ENCODE measurements at places on chromosomes 2 and 18.
A peak's percentile ranks its signal among the peaks of the same experiment; 100 is the strongest.

DNA sequence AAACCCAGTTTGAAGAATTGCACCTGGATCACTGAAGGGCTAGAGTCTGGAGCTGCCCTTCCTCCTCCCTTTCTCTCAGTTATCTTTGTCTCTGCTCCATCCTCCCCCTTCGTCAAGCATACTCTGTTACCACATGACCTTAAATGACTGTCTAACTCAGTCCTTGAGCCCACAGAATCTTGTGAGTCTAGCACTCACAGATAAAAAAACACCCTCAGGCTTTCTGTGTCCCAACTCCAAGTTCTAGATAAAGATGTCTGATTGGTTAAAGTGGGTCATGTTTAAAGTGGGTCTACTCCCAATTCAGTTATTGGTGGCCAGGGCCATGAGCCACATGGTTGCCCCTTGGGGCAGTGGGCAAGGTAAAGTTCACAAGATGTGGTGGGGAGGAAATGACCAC lies 53.5 kb upstream of the CYP1B1 start:
- DNase-seq = no peak

GRCh38 chr2:140891614-140892212 lies 1239.1 kb downstream of the LRP1B start:
- no peak for DNase-seq

DNA sequence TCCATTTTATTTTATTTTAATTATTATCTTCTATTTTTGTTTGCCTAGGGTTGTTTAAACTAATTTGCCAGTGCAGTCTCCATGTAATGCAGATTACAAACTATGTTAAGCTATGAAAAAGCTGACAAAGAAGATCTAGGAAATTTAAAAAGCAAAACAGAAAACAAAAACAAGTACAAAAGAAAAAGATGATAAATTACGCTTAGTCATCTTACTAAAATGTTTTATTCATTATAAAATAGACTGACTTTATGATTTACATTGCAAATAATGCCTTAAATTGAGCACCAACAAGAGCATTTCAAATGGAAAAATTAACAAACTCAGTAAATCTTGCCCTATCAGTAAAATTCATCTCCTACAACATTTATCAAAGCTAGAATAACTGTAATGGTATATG lies 52.9 kb downstream of the LRPPRC start:
- no peak for DNase-seq

DNA sequence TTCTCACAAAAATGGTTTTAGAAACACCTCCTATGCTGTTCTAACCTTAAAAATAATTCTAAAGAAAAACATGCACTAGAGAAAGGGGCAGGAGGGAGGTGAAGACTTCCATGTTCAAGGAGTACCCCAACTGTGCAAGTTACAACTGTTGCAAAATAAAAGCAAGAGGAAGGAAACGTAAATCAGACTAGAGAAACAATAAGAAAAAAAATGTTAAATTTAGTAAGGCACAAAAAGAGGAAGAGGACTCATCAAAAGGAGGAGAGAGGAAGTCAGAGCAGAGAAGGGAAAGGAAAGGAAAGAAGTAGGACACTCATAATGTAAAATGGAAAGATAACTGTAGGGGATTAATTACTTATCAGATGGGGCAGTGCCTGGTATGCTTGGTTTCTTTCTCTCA lies 34.1 kb downstream of the RAPH1 start:
- no peak for DNase-seq

DNA sequence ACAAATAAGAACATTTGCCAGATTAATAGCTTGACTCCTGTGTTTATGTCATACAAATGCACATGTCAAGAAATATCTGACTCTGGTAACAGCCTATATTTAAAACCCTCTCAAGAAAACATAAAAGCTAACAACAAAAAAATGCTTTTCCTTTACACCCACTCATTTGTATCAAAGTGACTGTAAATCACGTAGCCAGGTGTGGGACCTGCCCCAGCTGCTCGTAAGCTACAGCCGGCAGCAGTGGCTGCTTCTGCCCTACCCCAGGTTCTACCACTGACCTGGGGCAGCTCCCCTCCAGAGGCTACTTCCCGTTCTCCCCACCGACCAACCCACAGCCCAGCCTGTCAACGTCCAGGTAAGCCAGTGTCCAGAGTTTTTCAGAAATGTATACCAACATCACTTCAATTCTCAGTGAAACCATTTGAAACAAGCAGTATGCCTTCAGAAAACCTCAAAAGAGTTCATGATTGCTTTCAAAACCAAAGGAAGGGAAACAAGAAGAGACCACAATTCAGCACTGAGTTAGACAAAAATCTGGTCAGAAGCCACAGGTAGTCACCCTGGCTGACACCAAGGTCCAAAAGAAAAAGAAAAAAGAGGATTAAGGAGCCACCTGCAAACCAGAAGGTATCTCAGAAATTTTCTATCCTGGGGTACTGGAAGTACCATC lies 40.4 kb downstream of the KIDINS220 start:
- DNase-seq = no peak

DNA sequence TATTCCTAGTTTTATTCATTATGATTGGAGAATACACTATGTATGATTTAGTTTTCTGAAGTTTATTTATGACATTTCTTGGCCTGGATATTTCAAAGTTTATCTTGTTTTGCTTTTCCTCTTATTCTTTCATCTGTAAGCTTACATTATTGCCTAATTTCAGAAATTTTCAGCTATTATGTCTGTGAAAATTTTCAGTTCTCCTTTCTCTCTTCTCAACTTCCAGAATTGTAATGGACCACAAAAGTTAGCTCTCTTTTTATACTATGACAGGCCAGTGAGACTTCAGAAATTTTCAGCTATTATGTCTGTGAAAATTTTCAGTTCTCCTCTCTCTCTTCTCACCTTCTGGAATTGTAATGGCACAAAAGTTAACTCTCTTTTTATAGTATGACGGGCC lies 97.2 kb upstream of the SCN7A start:
- DNase-seq = no peak

DNA sequence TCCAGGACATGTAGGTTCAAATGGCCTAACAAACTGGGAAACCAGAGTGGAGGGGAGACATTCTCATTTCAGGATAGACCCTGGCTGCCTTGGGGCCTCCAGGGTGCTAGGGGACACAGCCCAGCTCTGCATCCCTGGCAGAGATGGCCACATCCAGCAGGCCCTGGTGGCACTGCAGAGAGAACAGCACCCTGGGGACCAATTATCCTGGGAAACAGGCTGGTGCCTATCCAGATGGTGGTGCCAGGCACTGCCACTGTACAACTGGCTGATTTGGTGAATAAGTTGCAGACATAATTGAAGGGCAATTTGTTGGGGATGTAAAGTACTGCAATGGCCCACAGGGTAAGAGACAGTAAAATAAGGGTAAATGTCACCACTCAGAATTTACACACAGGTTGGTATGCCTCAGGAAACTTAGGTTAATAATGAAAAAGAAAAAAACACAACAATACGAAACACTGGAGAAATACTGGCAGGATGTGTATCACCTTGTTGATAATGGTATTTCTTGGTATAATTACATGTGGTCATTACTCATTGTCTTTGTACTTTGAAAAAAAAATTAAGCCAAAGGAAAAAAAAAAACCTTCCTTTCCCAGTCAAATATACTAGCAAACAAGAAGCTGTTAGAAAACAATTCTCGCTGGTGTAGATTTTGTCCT lies 12.8 kb upstream of the SFTPB start:
- peak; percentile 30 for DNase-seq

GRCh38 chr2:86686905-86687304 lies 33.2 kb upstream of the RMND5A start:
- no peak for DNase-seq

DNA sequence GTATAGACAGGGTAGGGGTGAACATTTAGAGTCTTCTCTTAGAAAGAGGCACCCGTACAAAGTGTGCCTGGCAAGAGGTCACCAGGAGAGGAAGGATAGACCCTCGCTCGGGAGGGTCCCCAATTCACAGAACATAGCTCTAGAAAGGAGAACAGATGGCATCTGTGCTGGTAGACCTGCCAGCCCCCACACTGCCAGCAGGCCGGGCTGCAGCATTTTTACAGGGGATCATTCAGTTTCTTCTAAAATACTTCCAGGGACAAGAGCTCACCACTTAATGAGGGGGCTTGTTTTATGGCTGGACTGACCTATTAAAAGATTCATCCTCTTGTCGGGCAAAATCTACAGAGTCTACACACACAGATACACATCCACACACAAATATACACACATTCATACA lies 149.9 kb downstream of the SEPTIN10 start:
- DNase-seq = no peak

DNA sequence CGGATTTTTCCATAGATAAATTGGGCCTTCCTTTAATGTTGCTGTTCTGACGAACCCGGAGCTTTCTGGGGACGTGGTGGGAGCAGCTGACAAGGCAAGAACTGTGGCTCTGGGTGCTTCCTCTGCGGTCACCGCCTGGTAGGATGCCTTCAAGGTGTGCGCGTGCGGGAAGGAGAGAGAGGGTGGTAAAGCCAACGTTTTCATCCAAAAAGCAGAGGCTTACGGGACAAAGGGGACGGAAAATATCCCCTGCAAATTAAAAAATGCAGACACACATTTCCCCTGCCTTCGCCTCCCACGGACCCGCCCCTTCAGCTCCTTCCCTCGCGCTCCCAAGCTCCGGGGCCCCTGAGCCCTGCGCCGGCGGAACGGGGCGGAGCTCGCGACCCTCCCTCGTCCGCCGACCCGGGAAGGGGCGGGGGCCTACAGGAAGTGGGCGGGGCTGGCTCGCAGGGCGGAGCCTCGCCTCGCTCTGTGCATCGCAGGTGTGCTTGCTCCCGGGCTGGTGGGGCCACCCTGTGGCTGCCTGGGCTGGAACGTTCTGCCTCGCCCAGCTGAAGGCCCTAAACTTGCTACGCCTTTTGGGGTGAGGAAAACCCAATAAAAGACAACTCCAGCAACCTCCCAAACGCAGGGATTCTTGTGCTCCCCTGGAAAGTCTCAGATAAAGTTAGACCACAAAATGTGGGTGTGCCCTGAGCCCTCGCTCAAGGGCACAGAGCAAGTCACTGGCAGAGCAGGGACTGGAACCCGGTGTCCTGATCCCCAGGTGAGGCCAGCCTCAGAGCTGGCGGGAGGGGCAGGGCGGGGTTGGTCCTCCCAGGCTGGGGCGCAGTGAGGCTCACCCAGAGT lies 25.4 kb upstream of the SLC66A3 start:
- no peak for DNase-seq

- no peak for DNase-seq
These were observed 303.9 kb downstream of the ZNF407 start for GRCh38 chr18:74901362-74902146.

GRCh38 chr2:25306777-25307368 lies 34.9 kb downstream of the DNMT3A start:
- no peak for DNase-seq

DNA sequence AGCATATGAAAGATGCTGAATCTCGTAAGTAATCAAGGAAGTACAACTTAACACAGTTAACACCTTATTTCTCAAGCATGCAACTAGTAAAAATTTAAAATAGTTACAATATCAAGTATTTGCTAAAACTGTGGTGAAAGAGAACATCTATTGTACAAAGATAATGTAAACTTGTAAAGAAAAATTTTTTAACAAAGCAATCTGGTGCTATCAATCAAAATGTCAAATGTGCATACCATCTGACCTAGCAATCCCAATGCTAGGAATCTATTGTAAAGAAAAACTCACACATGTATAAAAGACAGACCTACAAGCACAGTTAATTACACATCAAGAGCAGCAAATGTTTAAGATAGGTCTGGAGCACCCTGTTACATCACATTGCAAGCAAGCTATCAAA lies 90.1 kb downstream of the SLC66A3 start:
- DNase-seq = no peak

GRCh38 chr18:24014986-24015638 lies 558 bp downstream of the TTC39C start:
- no peak for DNase-seq

GRCh38 chr2:128236491-128237035 lies 82.1 kb downstream of the HS6ST1 start:
- DNase-seq = no peak

- DNase-seq = no peak
These were observed 18.1 kb upstream of the RASGRP3 start for GRCh38 chr2:33458248-33458819.

DNA sequence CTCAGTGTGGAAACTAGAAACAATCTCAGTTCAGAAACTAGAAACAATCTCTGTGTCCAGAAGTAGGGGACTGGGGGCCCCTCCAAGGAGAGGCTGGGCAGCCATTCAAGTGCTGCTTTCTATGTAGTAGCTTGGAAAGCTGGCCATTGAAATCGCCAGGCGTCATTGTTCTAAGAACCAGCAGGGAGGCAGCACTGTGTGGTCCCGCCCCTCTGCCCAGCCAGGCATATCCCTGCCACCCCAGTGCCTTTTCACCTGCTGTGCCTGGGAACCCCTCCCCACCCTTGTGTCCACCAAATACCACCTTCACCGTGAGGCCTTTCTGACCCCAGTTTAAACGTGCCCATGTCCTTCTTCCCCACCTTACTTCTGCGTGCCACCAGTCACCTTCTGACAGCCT lies 221.6 kb downstream of the GBX2 start:
- DNase-seq = no peak

- DNase-seq = no peak
These were observed 347.9 kb downstream of the METTL4 start for GRCh38 chr18:2223449-2223848.

DNA sequence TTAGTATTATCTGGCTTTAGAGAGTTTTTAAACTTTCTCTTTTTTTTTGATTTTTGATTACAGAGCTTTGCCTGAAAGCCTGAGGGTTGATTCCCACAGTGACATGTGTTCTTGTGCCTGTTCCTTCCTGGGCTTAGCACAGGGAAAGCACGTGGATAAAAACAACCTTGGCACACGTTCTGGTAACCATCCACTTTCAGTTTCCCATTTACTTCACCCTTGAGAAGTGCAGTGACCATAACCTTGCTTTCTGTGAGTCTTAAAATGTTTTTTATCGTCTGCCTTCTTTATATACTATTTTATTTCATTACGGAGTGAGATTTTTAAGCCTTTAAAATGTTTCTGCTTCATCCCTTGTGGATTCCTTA lies 11.5 kb downstream of the CD226 start:
- no peak for DNase-seq

- no peak for DNase-seq
These were observed 226.1 kb downstream of the DOK6 start for GRCh38 chr18:69626643-69627242.

- no peak for DNase-seq
These were observed 88.3 kb downstream of the SOWAHC start for GRCh38 chr2:109702250-109702985.

DNA sequence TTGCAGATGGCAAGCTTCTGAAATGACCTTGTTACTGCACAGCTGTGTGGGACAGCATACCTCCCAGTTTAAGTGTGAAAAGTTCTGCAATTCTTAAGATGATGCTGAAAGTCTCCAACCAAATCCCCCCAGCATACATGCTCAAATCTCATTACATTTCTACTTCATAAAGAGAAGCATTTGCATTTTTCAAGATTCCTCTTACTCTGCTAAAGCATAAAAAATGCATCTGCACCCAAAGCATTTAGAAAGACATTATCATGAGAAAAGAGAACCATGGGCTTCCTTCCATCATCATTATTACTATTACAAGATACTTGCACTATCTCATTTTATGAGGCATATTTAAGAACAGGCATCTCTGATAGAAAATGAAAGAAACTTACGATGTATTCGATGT lies 236.9 kb upstream of the REV1 start:
- DNase-seq = no peak
